ENCODE measurements at places on chromosomes 1 and 21.
A peak's percentile ranks its signal among the peaks of the same experiment; 100 is the strongest.

- DNase-seq, result no peak
Measured at GRCh38 chr1:29416267-29417146, 180.2 kb downstream of the PTPRU start.

DNA sequence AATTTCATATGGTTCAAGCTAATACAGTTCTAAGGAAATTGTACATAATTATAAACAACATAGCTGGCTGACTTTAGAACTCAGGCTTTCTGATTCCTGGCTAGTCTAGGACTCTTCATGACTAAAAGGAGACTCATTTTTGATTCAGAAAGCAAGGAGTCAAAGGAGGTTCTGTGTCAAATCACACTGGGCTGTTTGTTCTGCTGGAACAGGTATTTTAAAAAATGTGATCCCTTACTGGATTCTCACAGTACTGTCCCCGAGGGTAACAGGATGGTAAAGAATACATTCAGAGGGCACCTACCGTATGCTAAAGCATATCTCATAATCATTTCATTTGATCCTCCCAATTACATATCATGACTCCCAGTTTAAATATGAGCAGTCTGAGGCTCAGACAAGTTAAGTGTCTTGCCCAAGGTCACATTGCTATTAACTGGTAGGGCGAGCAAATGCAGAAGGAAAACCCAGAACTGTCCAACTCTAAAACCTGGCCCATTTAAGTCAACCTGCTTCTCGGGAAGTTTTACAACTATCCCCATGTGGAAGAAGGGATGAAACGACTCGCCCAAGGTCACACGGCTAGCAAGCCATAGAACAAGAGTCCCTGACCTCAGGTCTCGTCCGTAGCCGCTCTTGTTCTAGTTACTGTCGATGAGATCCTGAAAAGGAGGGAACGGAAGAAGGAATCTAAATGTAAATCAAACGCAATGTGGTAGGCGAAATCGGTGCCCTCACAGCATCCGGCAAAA lies 675 bp downstream of the MYSM1 start:
- peak; percentile 43 for DNase-seq

DNA sequence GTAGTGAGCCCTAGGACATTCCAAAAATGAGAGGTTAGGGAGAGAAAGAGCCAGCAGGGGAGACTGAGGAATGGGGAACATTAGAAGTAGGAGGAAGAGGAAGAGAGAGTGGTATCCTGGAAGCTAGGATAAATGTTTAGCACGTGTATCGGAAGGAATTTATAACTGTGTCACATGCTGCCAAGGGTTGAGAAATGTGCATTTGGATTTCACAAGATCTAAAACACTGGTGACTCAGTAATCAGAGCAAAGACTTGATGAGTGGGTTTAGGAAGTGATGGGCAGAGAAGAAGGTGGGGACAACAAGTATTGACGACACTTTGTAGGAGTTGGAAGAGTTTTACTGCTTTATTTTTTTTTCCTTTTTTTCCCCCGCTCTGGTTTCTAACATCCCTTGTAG lies 193.9 kb downstream of the FMN2 start:
- no peak for DNase-seq

DNA sequence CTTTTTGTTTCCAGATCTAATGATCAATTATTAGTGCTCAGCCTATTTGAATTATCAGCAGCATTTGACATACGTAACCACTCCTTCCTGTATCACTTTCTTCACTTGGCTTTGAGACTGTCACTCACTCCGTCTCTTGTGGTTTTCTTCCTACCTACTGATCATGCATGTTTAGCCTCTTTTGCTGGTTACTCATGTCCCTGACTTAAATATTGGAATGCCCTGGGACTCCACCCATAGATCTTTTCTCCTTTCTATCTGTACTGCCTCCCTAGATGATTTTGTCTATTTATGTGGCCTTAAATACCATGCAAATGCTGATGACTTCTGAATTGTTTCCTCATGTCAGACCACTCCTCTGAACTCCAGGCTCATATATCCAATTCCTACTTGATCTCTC lies 57.7 kb upstream of the PDE4B start:
- no peak for DNase-seq

- DNase-seq, result peak; percentile 52
Measured at GRCh38 chr1:235892202-235892601, 25.5 kb upstream of the LYST start.

DNA sequence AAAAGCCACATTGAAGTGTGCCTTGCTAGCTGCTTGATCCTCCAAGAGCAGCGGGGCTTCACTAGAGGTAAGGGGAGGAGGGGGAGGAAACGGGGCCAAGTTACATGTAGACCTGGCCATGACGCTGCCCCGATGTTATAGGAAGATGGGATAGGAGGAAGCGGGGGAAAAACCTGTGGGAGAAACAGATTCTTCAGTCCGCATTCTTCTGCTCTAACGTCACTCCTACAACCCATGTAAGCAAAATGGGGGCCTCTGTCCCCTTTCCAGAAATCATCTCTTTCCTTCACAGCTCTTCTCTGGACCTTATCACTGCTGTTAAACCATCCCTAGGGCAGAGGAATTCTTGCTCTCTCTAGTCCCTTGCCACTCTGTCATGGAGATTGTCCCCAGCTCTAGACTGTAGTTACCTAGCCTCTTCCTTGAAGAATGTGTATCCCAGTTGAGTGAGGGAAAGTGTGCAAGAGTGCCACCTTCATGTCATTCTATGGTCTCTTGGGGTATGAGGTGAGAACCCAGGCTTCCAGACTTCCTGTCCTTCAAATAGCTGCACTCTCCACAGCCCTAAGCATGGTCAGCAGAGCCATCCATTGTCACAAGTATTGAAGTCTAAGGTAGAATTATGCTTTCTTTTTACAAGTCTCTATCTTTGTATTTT lies 11.4 kb downstream of the PLEKHO1 start:
- DNase-seq, result peak; percentile 54

- peak; percentile 10 for DNase-seq
Measured at GRCh38 chr1:168734946-168735345, 5.9 kb upstream of the DPT start.

DNA sequence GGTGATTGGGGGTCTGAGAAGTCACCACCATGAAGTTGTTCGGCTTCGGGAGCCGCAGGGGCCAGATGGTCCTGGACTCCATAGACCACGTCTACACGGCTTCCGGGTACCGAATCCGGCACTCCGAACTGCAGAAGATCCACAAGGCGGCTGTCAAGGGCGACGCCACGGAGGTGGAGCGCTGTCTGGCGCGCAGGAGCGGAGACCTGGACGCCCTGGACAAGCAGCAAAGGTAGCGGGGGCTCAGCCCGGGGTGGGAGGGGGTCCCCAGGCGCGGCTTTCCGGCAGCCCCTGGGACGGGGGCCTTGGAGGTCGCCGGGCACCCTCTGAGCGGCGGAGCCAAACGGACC lies 146.5 kb downstream of the LIPI start:
- no peak for DNase-seq

DNA sequence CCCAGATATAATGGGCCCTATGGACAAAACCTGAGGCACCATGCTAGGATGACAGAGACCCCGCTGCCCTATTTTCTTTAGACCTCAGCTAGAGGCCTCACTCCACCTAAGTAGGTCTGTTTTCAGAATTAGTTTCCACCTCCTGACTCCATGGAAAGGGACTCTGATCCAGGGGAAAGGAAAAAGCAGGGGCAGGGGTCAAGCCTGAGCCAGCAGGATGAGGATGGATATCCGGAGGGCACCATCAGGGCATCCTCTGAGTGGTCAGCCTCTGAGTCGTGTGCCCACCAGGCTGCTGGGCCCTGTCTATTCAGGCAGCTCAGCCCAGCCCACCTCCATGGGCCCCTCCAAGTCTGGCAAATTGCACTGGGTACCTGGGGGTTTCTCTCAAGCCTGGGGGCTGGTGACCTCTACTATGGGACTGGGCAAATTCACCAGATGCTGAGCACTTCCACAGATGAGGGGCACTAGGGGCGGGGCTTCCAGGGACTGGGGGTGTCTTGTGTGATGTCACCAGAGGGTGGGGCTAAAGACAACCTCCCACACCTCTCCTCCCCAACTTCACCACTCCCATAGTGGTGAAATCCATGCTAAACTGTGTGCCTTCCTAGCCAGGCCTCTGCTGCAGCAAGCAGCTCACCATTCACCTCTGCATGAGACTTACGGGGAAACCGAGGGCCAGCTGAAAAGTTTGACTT lies 5.5 kb downstream of the PAQR7 start:
- no peak for DNase-seq

- no peak for DNase-seq
Measured at GRCh38 chr21:34133802-34134201, 60.4 kb downstream of the MRPS6 start.

DNA sequence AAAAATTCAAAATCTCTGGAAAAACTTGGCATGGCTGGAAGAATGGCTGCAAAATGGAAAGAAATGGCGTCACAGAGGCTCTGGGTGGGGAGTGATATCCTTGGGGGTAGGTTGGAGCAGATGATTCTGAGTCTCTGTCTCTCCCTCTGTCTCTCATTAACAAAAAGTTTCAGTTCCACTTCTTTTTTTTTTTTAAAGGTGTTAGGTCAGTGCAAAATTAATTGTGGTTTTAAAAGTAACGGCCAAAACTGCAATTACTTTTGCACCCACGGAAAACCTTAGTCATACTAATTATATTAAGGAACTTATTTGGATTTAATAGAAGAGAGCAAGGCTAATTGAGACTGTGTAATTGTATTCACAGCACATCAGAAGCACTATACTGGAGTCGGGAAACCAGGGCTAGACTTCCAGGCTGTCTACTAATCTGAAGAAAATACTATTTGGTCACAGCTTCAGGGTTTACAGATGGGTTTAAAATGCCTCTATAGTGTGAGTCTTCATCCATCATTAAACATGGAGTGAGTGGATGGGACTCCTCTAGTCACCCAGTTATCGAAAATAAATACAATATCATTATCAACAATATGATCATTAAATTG lies 289.1 kb upstream of the PLD5 start:
- DNase-seq, result no peak

- no peak for DNase-seq
Measured at GRCh38 chr1:155872527-155872926, 13.2 kb downstream of the SYT11 start.

- no peak for DNase-seq
Measured at GRCh38 chr1:2061065-2061778, 11.0 kb downstream of the PRKCZ start.

DNA sequence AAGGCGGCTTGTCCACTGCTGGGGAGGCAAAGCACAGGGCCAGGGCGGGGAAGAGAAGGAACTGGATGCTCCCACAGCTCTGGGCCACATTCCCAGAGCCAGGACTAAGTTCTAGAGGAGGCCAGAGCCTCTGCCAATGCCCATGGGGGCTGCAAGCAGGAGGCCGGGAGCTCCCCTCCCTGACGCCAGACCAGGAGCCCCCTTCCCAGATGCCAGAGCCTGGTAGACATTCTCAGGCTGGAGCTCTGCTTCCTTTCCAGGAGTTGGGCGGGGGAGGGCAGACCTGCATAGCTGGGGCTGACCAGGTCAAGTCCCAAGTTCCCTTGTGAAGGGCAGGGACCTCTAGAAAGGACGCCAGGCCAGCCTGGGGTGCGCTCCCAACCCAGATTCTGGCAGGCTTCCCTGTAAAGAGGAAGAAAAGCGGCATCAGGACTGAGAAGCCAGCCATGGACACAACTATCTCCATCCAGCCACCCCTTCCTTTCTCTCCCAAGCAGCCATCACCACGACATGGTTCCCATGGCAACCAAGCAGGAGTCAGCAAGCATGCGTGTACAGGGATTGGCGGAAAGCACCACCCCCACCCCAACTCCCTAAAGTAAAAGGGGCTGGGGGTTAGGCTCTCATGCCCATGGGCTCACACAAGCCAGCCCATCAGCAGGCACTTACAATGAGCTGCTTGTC lies 13.4 kb downstream of the KIF21B start:
- DNase-seq, result no peak

DNA sequence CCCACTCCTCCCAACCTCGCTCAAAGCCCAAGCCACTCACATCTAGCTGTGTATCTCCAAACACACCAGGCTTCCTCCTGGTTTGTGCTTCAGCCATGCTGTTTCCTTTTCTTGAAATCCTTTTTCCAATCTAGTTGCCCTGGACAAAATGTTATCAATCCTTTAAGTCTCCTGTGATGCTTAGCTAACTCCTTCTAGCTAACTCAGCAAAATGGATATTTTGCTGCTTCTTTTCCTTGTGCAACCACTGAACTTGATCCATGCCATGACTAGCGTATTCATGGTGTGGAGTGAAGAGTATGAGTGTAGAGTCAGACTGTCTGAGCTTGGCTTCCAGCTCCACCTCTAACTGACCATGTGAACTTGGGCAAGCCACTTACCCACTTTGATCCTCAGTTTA lies 33.9 kb upstream of the FAM78B start:
- DNase-seq, result no peak

DNA sequence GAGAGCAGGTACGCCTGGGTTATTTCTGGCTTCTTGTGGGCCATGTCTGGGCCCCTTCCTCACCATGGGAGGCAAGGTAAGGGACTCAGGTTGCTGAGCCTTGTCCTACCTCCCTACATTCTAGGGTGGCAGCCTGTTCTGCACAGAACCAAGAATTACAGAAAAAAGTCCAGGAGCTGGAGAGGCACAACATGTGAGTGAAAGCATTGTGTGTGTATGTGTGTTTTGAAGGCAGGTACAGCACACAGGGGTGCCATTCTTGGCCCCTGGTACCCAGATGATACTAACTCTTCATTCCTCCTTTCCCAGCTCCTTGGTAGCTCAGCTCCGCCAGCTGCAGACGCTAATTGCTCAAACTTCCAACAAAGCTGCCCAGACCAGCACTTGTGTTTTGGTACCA lies 4.4 kb downstream of the JTB start:
- no peak for DNase-seq

- DNase-seq, result no peak
Measured at GRCh38 chr1:114149211-114149610, 4.5 kb downstream of the SYT6 start.

DNA sequence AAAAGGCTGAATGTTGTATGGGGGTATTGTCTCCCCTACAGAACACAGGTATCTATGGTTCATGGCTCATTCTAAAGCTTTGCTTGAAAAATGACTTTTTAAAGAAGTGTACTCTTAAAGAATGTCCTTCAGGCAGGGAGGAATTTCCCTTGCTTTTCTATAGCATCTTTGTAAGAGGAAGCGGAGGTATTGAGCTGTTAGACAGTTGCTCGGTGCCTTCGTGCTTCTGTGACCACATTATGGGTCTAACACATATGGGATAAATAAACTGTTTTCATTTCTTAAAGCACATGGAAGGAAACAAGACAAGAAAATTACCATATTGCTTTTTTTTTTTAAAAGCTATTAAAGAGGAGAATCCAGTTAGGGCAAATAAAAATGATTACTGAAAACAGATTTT lies 182.9 kb downstream of the NTNG1 start:
- DNase-seq, result no peak

DNA sequence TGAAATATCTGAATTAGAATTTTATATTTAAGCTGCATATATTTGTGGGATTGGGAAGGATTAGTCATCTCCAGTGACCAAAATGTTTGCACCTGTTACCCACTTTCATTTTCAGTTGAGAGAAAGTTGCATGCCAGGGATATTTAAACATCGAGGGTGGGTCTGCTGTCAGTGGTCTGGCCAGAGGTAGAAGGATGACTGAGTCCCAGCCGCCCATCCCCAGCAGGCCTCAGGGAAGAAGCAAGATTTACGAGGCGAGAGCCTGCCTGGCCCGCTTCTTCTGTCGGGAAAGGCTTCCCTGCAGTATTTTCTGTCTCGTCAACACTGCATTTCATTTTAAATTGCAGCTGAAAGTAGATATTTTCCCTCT lies 1.4 kb upstream of the MAN1C1 start:
- DNase-seq, result no peak

- no peak for DNase-seq
Measured at GRCh38 chr1:115170377-115170776, 81.1 kb upstream of the TSPAN2 start.

- no peak for DNase-seq
Measured at GRCh38 chr1:80305466-80305865, 1298.9 kb upstream of the ADGRL4 start.

- no peak for DNase-seq
Measured at GRCh38 chr1:85672031-85672660, 36.1 kb downstream of the ZNHIT6 start.

GRCh38 chr1:97034651-97035050 lies 313.1 kb downstream of the PTBP2 start:
- DNase-seq, result no peak
